ENCODE measurements at places on chromosomes 1 and 21.

GRCh38 chr1:34831721-34832246 is 27.8 kb downstream of the SMIM12 start:
- DNase-seq: no peak

GRCh38 chr21:41706263-41706639 is 60.6 kb downstream of the RIPK4 start:
- no peak for DNase-seq

DNA sequence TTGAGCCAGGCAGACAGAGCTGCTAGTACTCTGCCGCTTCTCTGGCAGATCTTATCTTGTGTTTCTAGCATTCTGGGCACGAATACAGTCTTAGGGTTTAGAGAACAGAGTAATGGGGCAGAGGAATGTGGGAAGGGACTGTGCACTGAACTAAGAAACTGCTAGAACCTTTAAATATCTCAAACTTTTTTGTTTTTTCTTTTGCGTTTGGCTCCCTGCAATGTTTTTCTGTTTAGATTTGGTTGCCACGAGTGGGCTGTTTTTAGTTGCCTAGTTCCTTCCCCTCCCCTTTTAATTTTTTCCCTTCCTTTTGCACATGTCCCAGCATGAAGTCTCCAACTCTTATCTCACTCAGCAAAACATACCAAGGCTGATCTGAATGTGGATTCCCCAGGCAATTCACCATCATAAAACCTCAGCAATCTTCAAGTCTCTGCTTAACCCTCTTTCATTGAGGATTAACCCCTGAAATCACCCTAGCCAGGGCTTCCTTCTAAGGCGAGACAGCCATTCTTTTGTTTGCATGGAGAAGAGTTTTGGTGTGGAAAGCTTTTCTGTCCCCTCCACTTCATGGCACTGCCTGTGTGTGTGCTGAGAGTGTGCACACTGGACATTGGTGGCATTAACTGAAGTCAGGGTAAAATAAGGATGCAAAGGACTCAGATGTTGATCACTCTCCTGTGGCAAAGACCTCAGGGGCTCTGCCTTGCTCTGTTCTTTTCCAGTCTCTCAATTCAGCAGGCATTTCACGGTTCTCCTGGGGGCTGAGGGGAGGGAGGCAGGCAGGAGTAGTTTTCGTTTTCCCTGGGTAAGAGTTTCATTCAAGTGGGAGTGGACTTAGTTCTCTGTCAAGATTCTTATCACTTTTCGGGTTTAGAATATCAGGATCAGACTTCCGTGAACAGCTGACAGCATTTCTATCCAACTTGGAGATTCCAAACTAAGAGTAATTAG is 2.8 kb upstream of the ATF3 start:
- DNase-seq: no peak

- no peak for DNase-seq
These were observed 73.5 kb upstream of the CAMK1G start for GRCh38 chr1:209510063-209510462.

GRCh38 chr1:42163114-42163513 is 1.4 kb downstream of the GUCA2A start:
- no peak for DNase-seq

DNA sequence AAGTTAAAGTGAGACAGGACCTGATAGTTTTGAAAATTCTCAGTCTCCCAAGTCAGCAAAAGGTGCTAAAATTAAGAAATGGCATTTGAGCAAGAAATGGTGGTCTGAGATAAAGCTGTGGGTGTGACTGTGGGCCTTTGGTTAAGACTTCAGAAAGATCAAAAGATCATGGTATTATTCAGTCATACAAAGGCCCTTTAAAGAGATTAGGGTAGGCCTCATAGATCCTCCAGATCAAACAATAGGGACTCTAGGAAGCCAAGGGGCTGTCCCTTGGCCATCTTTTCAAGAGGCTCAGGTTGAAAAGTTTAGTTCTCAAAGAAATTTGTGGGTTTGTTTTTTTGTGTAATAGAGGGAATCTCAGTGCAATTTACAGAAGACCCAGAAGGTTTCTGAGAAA is 8.4 kb downstream of the HMGB4 start:
- DNase-seq: no peak

GRCh38 chr1:27044613-27045151 is 32.0 kb upstream of the TENT5B start:
- peak; percentile 96 for DNase-seq

GRCh38 chr21:37087188-37087587 is 14.1 kb downstream of the TTC3 start:
- no peak for DNase-seq

DNA sequence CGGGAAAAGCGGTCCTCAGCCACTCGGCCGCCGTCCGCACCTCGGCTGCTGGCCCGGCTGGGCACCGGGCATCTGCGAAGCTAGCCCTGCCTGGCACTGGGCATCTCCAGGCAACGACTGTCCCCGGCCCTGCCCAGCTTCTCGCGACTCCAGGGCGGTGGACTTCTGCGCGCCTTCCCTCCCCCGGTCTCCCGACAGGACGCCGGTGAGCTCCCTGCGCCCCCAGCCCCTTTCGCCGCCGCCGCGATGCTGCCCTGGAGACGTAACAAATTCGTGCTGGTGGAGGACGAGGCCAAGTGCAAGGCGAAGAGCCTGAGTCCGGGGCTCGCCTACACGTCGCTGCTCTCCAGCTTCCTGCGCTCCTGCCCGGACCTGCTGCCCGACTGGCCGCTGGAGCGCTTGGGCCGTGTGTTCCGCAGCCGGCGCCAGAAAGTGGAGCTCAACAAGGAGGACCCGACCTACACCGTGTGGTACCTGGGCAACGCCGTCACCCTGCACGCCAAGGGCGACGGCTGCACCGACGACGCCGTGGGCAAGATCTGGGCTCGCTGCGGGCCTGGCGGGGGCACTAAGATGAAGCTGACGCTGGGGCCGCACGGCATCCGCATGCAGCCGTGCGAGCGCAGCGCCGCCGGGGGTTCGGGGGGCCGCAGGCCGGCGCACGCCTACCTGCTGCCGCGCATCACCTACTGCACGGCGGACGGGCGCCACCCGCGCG is 514 bp downstream of the FAM43B start:
- DNase-seq: no peak

GRCh38 chr1:25039229-25039628 is 109.2 kb upstream of the RUNX3 start:
- no peak for DNase-seq

DNA sequence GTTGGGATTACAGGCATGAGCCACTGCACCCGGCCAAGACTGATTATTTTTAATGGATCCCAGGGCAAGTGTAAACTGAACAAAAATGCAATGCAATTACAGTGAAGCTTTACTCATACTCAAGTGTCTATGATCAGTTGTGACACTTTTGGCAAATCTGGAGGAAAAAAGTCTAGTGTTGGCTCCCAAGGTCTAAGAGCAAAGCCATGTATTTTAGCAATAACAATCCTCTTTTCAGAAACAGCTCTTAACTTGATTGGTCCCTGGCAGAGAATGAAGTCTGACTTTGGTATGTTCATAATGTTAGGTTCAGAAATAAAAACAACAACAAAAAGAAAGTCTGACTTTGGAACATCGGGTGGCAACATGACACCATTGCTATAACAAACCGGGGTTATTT is 40.2 kb upstream of the C1orf53 start:
- no peak for DNase-seq

- peak; percentile 30 for DNase-seq
These were observed 9.1 kb upstream of the RAB7B start for GRCh38 chr1:206012086-206012859.

GRCh38 chr1:173758110-173758509 is 43.3 kb downstream of the KLHL20 start:
- no peak for DNase-seq

DNA sequence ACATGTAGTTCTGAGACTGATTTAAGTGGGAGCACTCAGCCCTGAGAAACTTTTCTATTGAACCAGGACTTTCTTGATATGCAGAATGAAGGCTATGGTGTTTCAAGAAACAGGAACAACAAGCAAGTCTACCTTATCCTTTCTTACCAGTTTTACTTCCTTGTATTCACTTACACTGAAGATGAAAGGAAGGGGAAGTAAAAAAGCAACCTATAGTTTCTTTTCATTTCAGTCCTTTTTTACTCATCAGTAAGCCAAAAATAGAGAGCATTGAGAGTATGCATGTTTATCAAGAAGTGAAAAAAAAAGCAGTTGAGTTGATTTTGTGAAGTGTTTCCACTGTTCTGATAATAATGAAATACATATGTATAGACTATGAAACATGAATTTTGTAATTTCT is 1010.3 kb downstream of the AMY1C start:
- DNase-seq: no peak

DNA sequence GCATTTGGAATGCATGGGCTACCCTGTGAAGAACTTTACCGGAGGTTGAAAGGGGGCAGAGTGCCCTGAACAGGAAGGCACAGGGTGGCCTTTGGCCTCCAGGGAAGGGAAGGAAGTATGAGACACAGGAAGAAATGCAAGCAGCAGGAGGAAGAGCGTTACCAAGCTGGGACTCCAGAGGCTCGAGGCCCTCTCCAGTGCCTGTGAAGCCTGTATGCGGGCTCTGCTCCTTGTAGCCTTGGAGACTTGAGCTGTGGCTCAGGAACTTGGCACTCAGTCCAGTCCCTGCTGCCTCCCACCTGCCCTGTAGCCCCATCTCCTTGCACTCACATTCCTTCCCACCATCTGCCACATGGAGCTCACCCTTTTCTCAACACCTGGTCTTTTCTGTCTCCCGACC is 33.5 kb upstream of the RNF19B start:
- no peak for DNase-seq

GRCh38 chr1:56183151-56183550 is 396.2 kb downstream of the PLPP3 start:
- DNase-seq: no peak

DNA sequence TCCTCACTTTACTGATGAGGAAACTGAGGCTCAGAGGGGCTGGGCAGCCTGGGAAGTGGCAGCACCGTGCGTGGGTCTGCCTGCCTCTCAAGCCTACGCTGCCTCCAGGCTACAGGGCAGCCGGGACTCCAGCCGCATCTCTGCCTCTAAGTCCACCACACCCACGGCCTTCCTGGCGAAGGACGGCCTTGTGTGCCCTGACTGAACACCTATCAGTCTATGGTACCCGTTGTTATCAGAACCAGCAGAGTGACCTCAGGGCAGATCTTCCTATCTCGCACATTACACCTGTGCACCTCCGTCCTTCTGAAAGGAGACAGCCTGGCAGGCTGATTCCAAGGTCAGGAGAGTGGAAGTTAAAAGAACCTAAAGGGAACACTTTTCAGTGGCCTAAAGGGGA is 35.7 kb upstream of the SLC30A1 start:
- no peak for DNase-seq

DNA sequence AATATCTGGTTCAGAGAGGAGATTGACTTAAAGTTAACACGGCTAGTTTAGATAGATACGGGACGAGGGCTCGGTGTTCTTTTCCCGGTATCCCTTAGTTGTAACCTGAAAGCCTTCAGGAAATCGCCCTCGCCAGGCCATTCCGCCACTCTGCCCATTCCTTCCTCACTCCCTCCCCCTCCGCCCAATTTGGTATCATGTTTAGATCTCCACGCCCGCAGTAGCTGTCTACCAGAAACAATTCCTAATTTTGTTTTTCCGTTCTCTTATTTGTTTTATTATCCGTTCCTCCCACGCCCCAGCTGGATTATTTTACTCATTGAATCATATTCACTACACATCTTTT is 685 bp upstream of the VAMP4 start:
- DNase-seq: peak; percentile 25

- DNase-seq: no peak
These were observed 14.4 kb downstream of the SDCCAG8 start for GRCh38 chr1:243270097-243270864.

- DNase-seq: no peak
These were observed 5.7 kb upstream of the TNR start for GRCh38 chr1:175749075-175749474.

DNA sequence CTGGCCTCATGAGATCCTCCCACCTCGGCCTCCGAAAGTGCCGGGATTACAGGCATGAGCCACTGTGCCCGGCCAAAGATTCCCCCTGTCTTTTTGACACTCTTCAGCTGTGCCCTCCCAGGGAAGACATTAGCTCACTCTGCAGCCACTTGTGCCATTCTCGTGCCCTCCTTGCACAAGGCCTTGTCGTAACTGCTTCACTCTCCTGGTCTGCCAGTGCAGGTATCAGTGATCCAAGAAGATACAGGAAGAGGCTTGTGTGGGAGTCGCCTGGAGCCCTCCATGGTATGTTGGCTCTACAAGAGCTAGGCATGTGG is 22.0 kb upstream of the WDR26 start:
- no peak for DNase-seq

GRCh38 chr1:68317543-68317942 is 85.2 kb upstream of the WLS start:
- DNase-seq: no peak

DNA sequence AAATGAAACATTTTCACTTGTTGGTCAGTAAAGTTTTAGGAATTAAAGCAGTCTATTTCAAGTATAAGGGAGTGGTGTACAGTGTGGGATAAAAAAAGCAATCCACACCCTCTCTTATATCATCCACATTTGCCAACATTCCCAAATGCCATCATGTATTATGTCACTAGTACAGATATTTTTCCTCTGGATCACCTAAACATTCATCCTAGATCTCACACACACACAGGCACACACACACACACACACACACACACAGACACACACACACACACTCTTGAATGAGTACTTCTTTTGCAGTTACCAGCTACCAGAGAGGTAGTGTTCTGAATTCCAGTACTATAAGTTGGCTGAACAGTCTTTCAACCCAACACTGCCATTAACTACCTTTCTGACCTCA is 1369.1 kb upstream of the ADGRL4 start:
- DNase-seq: no peak

GRCh38 chr1:64357422-64357821 is 112.5 kb upstream of the CACHD1 start:
- DNase-seq: no peak

DNA sequence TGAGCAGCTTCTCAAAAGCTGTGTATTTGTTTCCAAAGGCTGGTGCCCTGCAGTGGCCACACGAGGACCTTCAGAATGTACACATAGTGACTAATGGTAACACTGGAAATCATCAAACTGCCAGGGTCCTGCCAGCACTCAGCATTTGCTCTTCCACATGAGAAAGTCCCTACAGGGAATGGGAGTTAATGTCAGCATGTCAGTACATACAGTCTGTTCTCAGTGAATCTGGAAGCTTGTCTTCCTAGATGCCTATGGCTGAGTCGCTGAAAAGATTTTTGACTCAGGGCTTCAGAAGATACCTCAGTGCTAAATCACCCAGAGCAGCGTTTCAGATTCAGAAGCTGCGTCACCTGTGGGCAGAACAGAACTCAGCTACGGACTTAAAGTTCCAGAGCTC is 108.2 kb downstream of the CDC7 start:
- no peak for DNase-seq

DNA sequence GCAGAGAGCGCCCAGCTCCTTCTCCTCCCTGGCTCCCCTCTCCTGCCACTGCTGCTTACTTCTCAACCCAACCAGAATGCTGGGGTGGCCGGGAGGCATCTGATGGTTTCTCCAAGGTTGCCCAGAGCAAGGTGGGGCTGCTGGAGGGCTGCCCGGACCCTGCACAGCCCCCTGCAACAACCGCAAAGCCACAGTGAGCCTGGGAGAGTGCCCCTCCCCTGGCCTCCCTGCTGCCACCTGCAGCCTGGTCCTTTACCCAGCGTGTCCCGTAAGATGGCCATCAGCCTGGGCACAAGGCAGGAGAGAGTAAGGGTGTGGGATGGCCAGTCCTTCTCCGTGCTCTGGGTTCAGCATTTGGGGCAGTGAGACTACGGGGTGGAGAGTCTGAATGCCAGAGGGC is 17.0 kb downstream of the MX2 start:
- no peak for DNase-seq
